ENCODE measurements at places on chromosomes 12 and 14.
A peak's percentile ranks its signal among the peaks of the same experiment; 100 is the strongest.

DNA sequence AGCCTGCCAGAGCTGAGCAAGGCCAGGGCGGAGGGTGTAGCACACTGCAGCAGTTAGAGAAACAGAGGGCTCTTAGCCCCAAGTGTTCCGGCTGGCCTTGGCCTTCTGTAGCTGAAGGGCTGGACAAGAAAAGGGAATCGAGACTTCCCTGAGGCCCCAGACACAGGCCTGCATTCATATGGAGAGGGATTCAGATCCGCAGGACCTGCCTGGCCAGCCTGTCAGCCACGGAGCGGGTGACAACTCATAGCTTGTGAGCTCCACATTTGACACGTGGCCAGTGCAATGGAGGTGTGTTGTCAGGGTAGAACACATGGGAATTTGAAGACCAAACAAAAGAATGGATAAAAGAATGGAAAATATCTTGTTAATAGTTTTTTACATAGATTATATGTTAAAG, 182.2 kb upstream of the GSC start:
- no peak for DNase-seq

DNA sequence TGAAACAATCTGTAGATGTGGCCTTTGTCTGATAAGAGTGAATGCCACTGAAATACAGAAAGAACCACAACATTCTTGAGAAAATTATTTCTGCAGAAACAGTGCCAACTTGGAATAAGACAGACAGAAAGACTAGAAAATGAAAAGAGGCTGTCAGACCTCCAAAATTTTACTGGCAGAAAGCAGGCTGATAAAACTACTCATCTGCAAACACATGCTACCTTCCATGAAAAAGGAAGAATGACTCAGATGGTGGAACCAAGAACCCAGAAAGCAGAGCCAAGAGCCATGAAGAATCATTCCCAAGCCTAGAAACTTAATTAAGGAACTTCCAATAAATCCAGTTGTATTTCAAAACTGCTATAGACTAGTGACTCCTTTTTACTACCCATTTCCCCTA, 31.9 kb upstream of the OSBPL8 start:
- no peak for DNase-seq

- no peak for DNase-seq
Measured at GRCh38 chr12:108211157-108211556, 82.1 kb downstream of the WSCD2 start.

- DNase-seq = peak; percentile 97
Measured at GRCh38 chr12:121789800-121790728, 3.4 kb downstream of the RHOF start.

DNA sequence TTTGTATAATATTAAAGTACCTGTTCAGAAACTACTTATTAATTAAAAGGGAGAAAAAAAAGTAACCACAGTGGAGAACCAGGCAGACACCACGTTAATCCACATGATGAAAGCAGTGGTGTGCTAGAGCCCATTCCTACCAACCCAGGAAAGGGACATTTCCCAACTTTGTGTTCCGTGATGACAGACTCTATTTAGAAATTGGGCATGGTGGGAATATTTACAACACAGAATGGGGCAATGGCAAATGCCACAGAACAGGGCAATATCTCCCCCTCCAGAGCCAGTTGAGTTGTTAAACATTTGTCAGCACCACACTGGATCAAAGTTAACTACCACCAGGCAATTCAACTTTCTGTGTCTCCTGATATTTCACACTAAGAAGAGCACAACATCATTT, 1.2 kb upstream of the HIGD1C start:
- DNase-seq = no peak

DNA sequence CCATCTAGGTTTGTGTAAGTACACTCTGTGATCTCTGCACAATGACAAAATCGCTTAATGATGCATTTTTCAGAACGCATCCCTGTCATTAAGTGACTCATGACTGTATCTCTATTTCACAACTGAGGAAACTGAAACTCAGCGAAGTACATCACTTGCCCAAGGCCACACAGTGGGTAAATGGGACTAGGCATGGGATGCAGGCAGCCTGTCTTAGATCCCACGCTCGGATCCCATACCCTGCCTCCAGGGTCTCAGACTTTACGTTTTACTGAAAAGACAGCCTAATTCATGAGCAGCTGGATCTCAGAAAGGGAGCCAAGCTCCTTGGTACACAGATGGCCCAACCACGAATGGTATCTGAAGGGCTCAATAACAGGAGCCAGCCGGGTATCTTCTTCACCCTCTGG, 2.4 kb upstream of the MLEC start:
- no peak for DNase-seq

- no peak for DNase-seq
Measured at GRCh38 chr14:77554816-77555599, 56.4 kb upstream of the ISM2 start.

GRCh38 chr14:102500713-102501112, 8.9 kb downstream of the ANKRD9 start:
- DNase-seq = no peak

All from naive thymus-derived CD8-positive, alpha-beta T cell (primary cell).